ENCODE measurements at places on chromosomes 5 and 9.

GRCh38 chr9:35915681-35916294 is 6.5 kb downstream of the SPAAR start:
- no peak for DNase-seq

DNA sequence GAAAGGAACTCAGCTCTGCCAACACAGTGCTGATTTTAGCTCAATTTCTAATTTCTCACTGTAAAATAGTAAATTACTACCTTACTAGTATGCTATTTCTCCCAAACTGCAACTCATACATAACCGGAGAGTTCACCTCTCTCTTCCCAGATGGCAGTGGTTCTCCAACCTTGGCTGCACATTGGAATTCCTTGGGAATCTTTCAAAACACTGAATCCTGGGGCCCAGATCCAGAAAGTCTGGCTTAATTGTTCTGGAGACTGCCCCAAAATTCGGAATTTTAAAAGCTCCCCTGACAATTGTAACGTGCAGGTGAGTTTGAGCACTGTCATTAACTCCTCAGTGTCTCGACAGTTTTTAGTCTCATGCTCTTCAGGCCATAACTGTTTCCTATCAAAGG is 100.3 kb downstream of the SLC1A3 start:
- no peak for DNase-seq

DNA sequence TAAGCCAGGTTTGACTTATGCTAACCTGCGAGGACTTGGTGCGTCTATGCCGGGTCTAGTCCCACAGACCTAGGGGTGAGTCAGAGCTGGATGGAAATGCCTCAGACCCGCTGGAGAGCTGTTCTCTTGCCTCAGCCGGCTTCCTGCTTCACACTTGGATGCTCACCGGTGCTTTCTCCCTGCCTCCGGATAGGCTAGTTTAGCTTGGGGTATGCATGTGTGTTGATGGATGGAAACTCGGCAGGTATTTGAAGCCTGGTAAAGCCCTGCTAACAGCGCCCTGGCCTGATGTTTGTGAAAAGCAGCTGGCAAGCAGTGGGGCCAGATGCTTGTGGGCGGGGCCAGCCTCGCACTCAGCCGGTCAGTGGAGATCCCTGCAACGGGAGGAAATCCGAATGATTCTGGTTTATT is 29.3 kb downstream of the PRRC2B start:
- DNase-seq = peak; percentile 77

GRCh38 chr5:138985256-138985655 is 110.1 kb upstream of the LRRTM2 start:
- DNase-seq = no peak

DNA sequence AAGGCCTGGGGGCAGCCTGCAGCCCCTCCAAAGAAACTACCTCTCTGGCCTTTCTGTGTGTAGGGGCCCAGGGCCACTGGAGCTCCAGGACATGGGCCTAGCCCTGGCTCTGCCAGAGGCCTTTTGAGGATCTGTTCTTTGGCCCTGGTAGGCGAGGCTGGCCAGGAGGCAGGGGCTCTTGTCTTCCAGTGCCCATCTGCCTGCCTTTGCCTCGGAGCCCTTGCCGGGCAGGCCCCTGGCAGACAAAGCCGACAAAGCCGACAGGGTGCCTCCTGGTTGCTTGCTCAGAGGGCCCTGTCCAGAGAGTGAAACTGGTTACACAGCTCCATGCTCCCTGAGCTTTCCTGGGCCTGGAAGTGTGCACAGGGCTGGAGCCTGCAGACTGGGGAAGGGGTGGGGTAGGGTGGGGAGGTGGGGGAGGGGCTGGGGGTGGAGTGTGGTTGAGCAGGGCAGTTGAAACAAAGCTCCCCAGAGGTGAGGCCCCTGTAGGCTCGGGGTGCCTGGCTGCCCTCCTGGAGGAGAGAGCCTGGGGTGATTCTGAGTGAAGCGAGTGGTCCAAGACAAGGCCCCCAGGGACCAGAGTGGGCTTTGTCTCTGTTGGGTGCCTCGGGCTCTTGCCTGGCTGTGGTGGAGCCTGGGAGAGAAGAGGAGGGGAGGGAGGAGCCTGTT is 29.3 kb downstream of the PTPA start:
- peak; percentile 70 for DNase-seq

- DNase-seq = no peak
Observed at GRCh38 chr5:3858524-3858923, 262.9 kb downstream of the IRX1 start.

DNA sequence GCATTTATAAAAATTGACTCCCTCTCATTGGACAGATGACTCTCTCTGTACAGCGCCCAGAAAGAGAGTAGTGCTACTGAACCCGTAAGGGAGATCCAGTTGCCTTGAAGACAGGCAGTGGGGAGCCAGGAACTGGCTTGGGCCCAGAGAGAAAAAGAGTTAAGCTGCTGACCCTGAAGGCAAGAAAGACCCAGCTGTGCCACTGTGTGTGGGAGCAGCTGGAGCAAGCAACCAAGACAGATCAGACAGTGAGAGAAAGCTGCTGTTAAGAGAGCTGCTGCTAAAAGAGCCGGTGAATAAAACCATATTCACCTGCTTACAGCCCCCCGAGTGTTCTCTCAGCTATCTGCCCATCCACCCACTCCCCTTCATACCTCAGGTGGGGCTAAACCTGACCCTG is 149.7 kb upstream of the ADAMTS16 start:
- DNase-seq = no peak

DNA sequence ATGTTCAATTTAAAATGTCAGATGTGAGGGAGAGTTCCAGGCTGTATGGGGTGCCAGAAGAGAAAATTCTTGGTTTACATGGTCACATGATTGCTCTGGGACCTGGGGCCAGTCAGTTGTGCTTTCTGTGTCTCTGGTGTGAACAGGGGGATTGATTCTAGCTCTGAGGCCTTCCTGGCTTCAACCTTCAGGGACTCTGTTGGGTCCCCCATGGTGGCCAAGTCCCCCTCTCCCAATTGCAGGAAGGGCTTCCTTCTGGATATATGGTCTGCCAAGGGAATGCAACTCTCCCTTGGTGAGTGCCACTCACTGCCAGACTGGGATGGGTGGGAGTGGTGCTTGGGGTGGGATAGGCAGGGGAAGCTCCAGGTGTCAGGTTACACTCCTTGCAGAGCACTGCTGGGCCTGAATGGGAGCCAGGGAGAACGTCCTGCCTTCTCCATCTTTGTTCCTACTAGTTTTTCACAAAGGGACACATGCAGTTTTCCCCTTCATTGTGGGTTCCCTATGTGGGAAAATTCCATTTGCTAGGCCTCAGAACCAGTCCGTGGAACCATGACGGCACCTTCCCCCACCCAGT is 153.2 kb downstream of the MELK start:
- no peak for DNase-seq

DNA sequence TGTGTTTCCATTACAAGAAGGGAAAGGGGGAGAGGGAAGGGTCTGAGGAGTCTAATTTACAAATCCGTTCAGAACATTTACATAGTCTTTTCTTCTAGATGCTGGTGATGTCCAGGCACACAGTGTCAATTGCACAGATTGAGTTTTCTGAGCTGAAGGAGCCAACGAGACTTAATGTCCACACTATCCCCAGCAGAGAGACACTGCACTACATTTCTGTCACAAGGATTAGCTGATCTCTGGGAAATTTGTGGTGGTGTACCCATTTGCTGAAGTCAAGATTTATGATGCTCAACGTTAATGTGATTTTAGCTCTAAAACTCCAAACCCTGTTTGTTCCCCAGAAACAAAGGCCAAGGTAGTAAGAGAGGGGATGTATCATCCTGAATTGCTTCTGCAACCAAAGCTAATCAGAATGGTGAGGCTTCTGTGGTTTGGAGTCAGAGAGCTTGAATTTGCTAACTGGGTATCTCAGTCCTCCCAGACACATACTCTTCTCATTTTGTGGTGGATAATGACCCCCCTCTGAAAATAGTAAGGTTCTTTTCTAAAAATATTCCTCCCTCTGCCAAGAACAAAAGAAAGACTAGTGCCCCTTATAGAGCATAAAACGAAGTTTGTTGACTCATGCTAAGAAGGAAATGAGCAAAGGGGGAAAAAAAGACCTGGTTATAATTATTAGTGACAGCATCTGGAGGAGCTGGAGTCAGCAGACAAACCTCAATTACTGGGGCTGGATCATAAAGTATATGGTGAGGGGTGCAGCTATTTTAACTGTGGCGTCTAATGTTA is 416.9 kb downstream of the PSAT1 start:
- DNase-seq = peak; percentile 0

- peak; percentile 39 for DNase-seq
Observed at GRCh38 chr9:3436629-3437420, 89.0 kb downstream of the RFX3 start.

- DNase-seq = peak; percentile 83
Observed at GRCh38 chr5:133868946-133869518, 99.4 kb downstream of the C5orf15 start.

- peak; percentile 44 for DNase-seq
Observed at GRCh38 chr5:132422720-132423437, 53.4 kb downstream of the SLC22A5 start.

GRCh38 chr5:168076561-168076991 is 214.9 kb upstream of the WWC1 start:
- peak; percentile 14 for DNase-seq

- no peak for DNase-seq
Observed at GRCh38 chr5:102421647-102422046, 77.2 kb downstream of the SLCO6A1 start.

GRCh38 chr5:170143710-170144109 is 38.0 kb downstream of the FOXI1 start:
- DNase-seq = no peak

DNA sequence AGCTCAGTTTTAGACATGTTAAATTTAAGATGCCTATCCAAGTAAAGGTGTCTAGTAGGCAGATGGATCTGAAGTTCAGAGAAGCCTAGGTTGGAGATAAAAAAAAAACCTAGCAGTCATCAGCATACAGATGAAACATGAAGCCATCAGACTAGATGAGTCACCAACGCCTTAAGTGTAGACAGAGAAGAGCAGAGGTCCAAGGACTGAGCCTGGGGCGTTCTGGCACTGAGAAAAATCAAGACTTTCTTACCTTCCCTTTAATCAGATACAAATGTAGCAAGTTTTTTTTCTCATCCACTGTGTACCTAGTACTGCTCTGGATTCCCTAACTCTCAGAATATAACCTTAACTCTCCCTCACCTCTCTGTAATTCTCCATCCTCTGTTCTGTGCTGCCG is 97.3 kb downstream of the SIL1 start:
- peak; percentile 15 for DNase-seq

GRCh38 chr9:108815156-108815555 is 40.6 kb downstream of the ACTL7B start:
- no peak for DNase-seq

DNA sequence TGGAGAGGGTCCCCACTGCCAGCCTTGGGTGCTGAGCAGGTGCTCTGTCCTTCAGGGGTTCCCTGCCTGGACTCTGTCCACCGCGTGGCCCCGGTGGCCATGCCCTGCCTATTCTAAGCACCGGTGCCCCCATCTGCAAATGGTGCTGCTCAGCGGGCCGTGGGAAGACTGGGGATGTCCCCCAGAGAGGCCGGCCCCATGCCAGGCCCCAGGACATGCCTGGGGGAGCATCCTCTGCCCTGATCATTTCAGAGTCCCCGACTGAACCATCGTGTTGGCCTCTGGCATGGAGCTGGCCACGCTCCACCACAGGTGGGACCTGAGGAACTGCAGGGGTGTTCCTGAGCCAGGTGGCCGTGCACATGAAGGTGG is 64.7 kb downstream of the RXRA start:
- no peak for DNase-seq

DNA sequence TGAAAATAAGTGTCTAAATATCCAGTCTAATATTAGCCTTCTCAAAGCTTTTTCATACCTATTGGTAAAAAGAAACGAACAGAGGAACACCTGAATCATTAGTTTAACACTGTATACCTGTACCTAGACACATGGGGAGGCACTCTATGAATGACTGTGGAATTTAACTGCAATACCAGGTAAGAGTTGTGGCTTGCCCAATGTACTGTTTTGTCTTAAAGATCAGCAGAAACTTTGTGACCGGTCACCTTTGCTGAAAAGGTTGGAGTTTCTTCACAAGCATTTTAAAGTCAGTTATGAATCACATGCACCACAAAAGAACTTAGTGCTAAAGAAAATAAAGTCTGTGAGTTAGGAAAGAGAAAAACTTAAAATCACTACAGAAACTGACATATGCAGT is 2.4 kb downstream of the PGGT1B start:
- DNase-seq = no peak

- peak; percentile 92 for DNase-seq
Observed at GRCh38 chr9:109012876-109013678, at the start of gene CTNNAL1. Gene CTNNAL1, minus strand, starts transcription at chr9:109013499. Its CDS starts 57 bp downstream, at chr9:109013442.

DNA sequence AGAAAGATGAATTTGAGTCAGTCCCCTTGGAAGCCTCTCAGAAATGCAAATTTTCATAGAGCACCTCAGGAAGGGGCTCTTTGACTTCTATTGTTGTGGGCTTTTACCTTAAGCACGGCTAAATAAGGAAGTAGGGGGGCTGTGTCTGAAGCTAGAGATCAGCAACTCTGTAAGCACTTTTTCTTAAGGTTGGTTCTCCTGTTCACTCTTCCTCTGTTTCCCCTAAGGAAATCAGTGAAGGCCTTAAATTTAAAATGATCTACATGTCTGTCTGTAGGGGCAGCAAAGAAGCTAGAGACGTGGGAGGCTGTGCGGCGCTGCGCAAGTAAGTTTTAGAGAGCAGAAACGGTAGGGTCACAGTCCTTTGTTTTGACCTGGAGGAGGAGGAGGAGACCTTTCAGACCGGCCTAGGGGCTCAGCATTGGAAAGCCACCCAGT is 1.2 kb upstream of the CDC14B start:
- DNase-seq = no peak

- no peak for DNase-seq
Observed at GRCh38 chr9:78131969-78132700, 100.5 kb upstream of the GNAQ start.

- DNase-seq = peak; percentile 39
Observed at GRCh38 chr5:14410394-14411201, 171.0 kb upstream of the OTULINL start.

DNA sequence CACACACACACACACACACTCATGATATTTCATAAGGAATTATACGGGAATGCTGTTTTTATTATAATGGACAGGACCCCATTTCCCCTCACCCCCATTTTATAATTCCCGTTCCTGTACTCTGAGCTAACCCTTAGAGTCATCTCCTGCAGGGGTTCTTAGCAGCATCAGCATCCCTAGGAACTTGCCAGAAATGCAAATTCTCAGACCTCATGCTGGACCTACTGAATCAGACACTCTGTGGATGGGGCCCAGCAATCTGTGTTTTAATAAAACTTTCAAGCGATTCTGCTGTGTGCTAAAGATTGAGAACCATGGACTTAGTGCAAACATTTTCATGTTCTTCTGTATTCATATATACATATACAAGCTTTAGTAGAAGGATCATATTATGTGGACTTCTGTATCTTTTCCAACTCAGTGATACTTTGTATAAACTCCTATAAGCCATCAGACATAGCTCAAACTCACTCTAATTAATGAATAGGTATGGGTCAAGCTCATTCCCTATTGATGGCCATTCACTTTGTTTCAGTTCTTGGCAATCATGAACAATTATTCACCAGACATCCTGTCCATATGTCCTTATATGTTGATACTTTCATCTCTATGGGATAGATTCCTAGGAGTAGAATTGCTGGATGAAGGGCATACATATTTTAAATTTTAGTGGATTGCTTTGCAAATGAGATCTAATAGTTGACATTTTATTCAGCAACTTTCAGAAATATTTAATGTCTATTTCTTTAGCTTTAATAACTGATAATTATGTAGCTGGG is 65.5 kb downstream of the ARHGEF28 start:
- peak; percentile 53 for DNase-seq
